ENCODE measurements at places on chromosomes 16 and 17.
A peak's percentile ranks its signal among the peaks of the same experiment; 100 is the strongest.

GRCh38 chr16:77059446-77059845 lies 131.5 kb upstream of the MON1B start:
- DNase-seq: no peak

DNA sequence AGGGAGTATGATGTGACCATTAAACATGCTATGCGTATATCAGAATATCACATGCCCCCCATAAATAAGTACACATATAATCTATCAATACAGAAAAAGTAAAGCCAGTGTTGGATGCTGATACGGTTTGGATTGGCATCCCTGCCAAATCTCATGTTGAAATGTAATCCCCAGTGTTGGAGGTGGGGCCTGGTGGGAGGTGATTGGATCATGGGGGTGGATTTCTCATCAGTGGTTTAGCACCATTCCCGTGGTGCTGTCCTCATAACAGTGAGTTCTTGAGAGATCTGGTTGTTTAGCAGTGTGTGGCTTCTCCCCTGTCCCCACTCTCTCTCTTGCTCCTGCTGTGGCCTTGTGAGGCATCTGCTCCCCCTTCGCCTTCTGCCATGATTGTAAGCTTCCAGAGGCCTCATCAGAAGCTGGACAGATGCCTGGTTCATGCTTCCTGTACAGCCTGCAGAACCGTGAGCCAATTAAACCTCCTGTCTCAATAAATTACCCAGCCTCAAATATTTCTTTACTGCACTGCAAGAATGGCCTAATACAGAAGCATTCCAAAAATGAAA lies 88.9 kb downstream of the AATF start:
- no peak for DNase-seq

- peak; percentile 56 for DNase-seq
These were observed 19.4 kb downstream of the TMEM94 start for GRCh38 chr17:75475851-75476250.

- no peak for DNase-seq
These were observed 8.0 kb upstream of the APPBP2 start for GRCh38 chr17:60534010-60534555.

- no peak for DNase-seq
These were observed 101.1 kb downstream of the CMIP start for GRCh38 chr16:81545470-81546250.

DNA sequence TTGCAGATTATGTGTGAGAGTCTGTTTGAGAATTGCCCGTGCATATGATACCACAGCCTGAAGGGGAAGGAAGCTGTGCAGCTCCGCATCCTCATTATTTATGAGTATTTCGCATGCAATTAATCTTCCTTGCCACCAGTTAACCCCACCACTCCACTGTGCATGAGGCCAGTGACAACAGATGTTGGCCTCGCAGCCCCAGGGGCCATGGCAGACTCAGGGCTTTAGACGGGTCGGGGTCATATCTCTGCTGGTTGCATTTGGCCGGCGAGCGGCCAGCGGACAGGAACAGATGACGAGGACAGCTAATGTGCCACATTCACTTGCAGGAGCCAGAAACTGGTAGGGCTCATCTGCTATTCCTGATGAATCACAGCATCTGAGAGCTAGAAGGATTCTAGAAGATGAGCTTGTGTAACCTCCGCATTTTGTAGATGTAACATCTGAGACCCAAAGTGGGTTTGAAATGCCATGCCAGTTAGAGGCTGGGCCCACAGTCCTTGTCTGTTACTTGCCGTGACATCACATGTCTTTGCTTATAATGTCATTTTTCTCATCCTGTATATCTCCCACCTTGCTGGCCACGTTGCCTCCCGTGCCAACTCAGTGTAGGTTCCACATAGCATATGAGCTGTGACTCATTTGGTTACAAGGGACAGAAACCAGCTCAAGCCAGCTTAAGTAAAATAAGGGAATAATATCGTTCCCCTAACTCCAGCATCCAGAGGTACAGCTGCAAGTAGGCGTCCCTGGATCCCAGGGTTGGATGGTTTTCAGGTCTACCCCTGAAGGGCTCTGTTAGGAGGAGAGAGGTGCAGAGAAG lies 137.2 kb downstream of the SNX29 start:
- DNase-seq: no peak

- peak; percentile 29 for DNase-seq
These were observed 409.8 kb downstream of the CDH11 start for GRCh38 chr16:64712026-64712425.

- DNase-seq: no peak
These were observed 110.8 kb upstream of the MPHOSPH6 start for GRCh38 chr16:82280867-82281266.

Data from cardiac fibroblast (primary cell).